CD4-positive, alpha-beta T cell treated with Interleukin-6 at 100 ng/mL for 8 hours (primary cell): ENCODE measurements at places on chromosomes 12 and 14.

GRCh38 chr12:104583301-104583700 lies 126.6 kb downstream of the CHST11 start:
- no peak for DNase-seq

- no peak for DNase-seq
Observed at GRCh38 chr12:25827747-25828146, 130.7 kb upstream of the RASSF8 start.

- DNase-seq: peak; percentile 24
Observed at GRCh38 chr14:73712071-73712506, 2.1 kb downstream of the PNMA1 start.

DNA sequence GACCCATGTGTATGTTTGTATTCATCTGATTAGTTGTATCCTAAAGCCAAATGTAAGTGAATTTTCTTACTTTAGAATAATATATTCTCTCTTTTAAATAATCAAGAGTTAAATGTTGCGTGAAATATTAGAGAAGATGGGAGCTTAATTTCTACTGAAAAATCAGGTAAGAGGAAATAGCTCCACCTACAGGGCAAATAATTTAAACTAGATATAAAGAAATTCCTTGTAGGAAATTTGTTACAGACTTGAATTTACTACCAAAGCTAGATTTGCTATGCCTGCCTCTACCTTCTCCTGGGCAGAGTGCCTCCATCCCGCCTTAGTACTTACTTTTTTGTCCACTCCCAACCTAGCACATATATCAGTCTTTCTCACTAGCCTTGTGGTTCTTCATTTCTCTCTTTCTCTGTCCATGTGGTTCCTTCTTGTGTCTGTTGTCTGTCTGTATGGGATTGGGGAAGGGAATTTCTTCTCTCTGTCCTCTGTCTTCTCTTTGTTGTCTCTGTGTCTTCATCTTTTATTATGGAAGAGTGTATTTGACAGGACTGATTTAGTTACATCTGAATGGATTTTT lies 44.7 kb downstream of the PALS1 start:
- no peak for DNase-seq

- no peak for DNase-seq
Observed at GRCh38 chr12:7434670-7435069, 9.3 kb downstream of the CD163L1 start.

DNA sequence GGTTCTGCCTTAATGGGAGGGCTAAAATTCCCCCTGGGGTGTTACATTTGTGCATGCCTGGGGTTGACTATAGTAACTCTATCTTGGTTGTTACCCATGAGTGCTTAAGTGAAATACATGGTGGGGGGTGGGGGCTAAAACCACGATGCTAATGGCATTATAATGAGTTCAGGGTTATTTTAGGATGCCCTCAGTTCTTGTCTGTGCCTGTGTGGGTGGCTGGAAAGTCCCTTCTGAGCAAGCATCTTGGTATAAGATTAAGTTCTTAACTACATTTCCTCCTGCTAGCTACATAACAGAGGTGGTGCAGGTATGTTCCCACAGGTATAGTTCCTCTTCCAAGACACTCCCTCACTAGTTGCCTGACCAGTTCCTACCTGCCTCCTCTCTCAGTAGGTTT lies 822.3 kb downstream of the LRFN5 start:
- DNase-seq: no peak

DNA sequence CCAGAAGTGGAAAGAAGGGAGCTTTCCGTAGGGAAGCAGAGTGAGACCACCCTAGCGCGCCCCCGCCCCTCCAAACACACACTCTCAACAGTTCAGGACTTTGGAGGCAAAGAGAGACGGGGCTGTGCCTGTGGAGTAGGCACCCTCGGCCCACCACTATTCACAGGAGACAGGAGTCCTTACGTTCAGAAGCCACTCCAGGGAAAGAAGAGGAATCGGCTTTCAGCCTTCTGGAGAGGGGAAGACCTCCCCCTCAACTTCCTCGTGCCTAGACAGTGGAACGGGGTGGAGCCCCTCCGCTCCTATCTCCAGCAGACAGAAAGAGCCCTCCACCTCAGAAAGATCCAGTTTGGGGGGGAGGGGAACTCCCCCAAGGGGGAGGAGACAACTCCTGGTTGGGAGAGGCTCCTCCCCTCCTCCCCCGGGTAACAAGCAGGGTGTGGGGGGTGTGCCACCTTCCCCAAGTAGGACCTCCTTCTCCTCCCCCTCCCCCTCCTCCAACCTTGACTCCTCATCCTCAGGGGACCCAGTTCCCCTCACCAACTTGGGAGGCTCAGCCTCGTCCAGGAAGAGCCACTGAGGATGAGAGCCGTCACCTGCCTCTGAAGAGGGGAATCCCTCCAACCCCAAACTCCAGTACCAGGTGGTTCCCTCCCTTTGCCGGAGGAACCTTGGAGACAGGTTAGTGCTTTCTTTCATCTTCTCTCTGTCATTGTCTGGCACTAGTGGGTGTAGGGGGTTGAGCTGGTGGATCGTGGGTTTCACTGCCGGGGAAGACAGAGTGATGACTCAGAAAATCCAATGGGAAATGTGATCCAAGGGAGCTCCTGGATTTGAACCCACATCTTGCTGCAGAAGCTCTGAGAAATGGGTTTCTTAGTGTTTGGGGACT lies 883 bp downstream of the FOXJ2 start:
- DNase-seq: peak; percentile 44

DNA sequence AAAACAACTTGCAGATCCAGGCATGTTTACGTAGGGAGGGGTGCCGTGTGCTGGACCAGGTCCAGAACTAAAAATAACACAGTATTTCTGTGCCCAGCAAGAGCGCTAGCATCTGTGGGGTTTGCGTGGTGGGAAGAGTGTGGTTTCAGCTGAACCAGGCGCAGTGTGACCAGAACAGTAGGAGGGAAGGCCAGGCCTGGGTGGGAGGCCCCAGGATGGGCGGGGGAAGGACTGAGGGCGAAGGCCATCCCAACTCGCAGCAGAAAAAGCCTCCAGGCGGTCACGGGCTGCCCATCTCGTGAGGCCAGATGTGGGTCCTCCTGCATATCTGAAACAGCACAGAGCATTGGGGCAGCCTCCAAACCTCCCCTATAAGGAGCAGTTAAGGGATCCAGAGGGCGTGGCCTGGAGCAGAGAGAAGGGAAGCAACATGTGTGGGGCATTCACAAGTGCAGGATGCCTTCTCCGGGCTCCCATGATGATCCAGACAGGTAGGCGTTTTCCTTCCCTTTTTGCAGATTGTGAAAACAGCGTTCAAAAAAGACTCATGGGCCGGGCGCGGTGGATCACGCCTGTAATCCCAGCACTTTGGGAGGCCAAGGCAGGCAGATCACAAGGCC lies 17.8 kb upstream of the CD9 start:
- no peak for DNase-seq

- DNase-seq: peak; percentile 62
Observed at GRCh38 chr14:24310646-24311604, at the start of gene LTB4R. LTB4R (plus strand) TSS chr14:24311502; CDS start chr14:24315652, 4,150 bp downstream.

- no peak for DNase-seq
Observed at GRCh38 chr14:38255673-38256532, at the start of gene CLEC14A. CLEC14A (minus strand) TSS chr14:38256093; CDS start chr14:38256022, 71 bp downstream.

GRCh38 chr14:92595267-92595666 lies 81.7 kb downstream of the RIN3 start:
- no peak for DNase-seq

GRCh38 chr12:51265024-51265423 lies 5.2 kb downstream of the SMAGP start:
- DNase-seq: no peak

GRCh38 chr14:105440554-105440900 lies 20.9 kb downstream of the MTA1 start:
- DNase-seq: no peak
